Activated CD4-positive, alpha-beta T cell treated with anti-CD3 and anti-CD28 coated beads for 48 hours (primary cell): ENCODE measurements at places on chromosomes 12 and 14.

GRCh38 chr14:94864387-94865195 lies 94.7 kb upstream of the GSC start:
- DNase-seq, result no peak

DNA sequence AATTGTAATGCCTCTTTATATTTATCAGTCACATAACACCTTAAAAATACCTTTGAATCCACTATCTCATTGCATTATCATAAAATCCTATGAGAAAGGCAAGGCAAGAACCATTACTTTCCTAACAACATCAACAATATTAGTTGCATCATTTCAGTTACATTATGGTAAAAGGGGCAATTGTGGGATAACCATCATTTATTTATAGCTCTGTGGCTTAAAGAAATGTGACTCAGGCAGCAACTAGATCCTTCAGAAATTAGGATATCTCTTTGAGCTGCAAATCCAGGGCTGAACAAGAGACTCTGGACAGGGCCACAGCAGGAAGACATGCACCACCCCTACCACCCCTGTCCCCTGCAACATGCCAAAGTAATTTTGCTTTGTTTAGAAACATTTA lies 36.4 kb downstream of the EPS8 start:
- no peak for DNase-seq

DNA sequence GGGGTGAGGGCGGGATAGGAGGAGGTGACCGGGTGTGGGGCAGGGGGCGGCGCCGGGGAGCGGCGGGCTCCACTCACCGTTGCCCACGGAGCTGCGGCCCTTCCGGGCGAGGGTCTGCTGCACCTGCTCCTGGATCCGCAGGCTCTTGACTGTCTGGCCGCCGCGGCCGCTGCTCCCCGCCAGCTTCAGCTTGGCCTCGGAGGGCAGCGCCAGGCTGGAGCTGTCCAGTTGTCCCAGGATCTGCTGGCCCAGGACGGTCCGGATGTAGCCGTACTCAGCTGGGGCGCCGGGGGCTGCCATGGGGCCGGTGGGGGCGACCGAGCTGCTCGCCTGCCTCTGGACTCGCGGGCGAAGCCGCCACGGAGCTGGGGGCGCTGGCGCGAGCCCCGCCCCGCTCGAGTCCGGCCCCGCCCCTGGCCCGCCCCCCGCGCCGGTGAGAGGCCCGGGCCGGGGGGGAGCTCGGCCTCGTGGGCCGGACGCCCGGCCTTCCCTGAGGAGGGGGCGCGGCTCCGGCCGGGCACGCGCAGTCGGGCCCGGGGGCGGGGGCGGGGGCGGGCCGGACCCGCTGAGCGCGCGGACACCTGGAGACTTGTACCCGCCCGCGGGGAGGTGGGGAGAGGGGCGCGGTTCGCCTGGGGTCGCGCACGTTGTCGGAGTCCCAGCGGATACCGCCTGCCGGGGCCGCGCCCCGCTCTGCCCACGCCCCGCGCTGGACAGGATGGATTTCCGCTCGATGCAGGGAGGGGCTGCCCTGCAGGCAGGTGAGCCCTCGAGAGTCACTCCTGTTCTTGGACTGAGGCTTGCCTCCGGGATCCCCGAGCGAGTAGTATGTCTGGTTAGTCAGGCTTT lies at the start of gene PKP2:
Gene PKP2, minus strand, starts transcription at position 346 of the 849 bp plus-strand sequence. Its CDS starts 46 bp downstream, at position 300.
- peak; percentile 16 for DNase-seq

- no peak for DNase-seq
These were observed 142.0 kb downstream of the KTN1 start for GRCh38 chr14:55722054-55722453.

GRCh38 chr14:22900081-22900799 lies 17.2 kb downstream of the REM2 start:
- DNase-seq, result peak; percentile 39

GRCh38 chr12:51085757-51086156 lies 2.4 kb upstream of the CSRNP2 start:
- DNase-seq, result no peak

DNA sequence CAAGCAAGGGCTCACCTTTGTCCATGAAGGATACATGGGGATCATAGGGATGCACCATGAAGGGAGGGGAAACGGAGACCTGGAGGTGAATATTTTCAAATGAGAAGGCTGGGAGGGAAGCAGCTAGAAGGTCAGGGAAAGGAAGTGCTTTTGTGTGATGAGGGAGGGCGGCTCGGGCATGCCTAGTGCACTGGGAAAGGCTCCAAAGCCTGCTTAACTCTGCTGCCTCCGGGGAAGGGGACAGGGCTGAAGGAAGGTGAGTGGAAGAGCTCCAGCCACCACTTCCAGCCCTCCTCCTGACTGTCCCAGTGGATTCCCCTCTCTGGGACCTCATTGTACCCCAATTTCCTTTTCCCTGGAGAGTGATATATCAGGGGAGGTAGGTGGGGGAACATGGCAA lies 149.4 kb upstream of the PRMT8 start:
- DNase-seq, result no peak

DNA sequence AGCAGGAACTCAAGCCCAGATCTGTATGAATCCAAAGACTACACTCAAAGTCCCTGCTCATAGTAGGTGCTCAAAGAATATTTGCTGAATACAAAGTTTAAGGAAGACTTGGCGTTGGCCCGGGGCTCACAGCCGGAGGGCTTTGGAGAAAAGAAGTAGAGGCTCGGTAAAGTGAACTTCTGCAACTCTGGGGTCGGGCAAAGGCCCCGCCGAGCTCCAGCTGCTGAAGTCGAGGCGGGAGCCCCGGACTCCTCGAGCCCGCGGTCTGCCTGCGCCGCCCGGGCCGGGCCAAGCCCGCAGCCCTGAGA lies 335 bp downstream of the GCN1 start:
- DNase-seq, result no peak

DNA sequence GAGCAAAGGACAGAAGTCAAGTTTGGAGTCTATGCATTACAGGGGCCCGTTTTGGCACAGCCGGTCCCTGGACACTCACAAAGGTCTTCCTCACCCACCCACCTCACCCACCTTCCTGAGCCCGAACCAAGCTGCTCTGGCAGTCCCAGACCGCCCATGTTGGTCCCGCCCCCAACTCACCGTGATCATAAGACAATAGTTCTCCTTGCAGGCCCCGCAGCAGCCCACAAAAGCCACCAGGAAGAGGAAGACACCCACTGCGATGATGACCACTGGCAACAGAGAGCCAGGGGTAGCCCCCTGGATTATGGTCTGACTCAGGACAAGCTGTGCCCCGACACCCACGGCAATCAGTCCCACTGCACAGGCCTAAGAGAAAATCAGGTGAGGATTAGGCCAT lies 1.8 kb downstream of the CD63 start:
- no peak for DNase-seq

GRCh38 chr12:121800694-121801594 lies 2.9 kb upstream of the SETD1B start:
- peak; percentile 82 for DNase-seq

GRCh38 chr12:122079532-122080081 lies 1.1 kb downstream of the MLXIP start:
- DNase-seq, result no peak
